ENCODE measurements at places on chromosomes 3 and 15.

DNA sequence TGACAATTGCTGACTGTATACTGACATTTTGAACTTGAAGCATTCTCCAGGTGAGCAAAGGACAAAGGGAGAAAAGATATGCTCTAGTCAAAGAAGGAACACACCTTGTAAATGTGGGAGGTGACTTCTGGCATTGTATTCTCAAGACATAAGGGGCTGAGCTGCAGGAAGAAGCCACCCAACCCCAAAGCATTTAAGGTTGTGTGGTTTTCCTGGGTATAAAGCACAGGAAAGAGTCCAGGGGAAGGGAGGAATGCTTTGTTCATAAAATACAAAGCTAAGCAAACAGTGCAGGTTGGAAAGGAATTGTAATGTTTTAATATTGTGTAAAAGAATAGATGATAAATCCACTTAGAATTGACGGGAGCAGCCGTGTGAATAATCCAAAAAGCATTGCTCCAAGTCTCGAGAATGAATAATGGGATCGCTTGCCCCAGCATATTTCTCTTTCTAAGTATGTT lies 102.4 kb upstream of the LRIG1 start:
- DNase-seq, result no peak

DNA sequence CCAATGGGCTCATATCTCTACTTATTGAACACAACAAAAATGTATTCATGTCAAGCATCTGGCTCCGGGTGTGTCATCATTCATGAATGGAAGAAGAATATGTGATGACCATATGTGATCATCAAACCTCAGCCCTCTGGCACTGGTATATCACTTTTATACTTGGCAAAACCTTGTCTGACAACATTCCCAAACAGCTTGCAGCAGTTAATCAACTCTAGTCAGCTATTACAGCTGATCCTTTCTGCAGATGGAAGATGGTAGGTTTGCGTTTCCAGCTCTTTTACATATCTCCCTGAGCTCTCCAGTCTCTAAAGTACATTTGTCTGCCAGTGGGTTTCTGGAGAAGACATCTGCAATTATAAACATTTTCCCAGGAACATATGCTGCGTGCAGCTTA lies 6.6 kb downstream of the PLSCR5 start:
- DNase-seq, result no peak

GRCh38 chr3:106125321-106125720 lies 256.5 kb upstream of the CBLB start:
- no peak for DNase-seq

- no peak for DNase-seq
These were observed 41.7 kb upstream of the ZBTB38 start for GRCh38 chr3:141326626-141327025.

DNA sequence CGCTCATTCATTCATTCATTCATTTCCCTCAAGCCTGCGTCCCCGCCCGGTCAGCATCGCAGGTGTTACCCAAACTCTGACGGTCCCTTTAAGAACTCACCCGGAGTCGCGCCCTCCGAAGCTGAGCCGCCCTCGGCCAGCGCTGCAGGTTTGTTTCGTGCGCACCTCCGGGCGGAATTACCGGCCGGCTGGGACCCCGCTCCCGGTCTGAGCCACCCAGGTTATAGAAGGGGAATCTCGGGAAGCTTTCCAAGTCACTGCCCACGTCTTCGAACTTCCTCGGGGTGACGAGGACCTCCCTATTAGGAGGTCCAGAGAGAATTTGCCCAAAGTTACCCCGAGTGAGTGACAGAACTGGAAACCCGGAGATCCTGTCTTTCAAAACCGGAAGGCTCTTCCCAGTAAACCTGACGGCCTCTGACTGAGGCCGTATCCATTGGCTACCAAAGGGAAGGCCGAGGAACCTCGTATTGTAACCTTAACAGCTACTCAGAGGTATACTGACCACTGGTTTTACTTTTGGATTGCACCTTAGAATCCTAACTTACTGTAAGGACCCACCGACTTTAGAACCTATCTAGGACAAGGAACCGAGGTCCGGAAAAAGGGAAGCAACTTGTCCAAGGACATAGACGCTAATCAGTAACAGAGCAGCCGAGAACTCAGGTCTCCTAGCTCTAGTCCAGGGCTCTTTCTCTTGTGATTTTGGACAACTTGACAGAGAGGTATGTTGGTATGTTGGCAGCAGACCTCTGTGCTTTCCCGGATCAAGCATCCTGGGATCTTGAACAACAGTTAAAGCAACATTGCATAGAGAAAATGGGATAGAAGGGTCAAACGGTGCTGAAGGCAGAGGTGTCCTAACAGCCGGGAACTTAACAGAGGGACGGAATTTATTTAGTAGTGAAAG lies 788 bp upstream of the DLG1 start:
- DNase-seq, result no peak

DNA sequence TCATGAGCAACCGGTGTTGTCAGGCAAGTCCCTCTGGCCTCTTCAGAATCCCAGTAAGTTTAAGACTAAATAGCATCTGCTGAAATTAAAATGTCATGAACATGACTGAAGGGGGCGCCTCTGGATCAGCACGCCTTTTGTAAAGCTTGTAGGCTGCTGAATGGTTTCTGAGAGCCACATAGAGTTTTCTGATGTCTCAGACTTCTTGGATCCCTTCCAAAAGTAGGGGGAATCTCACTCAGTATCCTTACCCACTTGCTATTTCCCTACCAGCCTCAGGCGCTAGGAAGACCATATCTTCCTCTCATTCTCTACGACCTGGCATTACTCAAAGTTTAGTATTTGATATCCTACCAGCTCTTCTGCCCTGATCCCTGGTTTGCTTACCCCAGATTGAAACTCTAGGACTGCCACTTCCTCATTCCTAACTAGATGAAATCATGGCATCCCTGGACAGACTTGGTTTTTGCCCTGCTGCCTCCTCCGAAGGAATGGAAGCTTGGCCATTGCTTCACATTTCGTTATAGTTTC lies 62.7 kb upstream of the CD47 start:
- no peak for DNase-seq

DNA sequence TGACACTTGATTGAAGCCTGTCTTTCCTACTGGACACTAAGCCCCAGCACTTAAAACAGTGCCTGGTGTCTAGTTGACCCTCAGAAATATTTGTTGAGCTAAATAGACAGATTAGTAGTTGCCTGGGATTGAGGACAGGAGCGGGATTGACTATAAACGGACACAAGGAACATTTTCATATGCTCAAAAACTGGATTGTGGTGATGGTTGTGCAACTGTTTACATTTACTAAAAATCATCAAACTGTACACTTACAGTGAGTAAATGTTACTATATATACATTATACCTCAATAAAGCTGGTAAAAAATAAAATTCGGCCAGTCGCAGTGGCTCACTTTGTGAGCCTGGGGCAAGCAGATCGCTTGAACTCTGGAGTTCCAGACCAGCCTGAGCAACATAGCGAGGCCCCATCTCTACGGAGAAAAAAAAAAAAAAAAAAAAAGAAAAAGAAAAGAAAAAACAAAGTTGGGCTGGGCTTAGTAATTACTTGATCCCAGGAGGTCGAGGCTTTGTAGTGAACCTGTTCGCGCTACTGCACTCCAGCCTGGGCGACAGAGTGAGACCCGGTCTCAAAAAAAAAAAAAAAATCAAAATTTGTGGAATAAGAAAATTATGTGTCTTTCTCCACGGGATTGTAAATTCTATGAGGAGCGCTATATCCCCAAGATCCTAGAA lies 632 bp upstream of the IDH3A start:
- DNase-seq, result no peak

DNA sequence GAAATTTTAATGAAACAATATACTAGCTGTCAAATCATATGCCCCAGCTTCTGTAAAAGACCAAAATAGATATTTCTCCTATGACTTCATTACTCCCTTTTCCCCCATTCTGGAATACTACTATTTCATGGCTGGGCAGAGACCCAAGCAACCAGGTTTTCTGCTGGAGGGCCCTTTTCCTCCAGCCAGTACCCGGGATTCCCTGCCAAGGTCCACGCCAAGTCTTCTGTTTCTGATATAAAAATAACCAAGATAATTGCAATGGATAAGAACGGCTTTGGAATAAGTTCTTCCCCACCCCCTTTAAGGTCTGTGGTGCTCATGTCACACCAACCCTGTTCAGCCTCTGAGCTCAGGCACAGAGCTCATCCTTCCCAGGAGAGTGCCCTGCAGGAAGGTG lies 17.2 kb upstream of the NMNAT3 start:
- DNase-seq, result no peak

- no peak for DNase-seq
These were observed 286.1 kb upstream of the TLE3 start for GRCh38 chr15:70383856-70384255.

Data from AG04449 (cell line).